A549 (cell line): ENCODE measurements at places on chromosomes 2 and 18. TPM values are rescaled to one million over a fixed set of nuclear protein-coding genes. Genes with fewer than 3 reads are reported as not detected.
A peak's percentile ranks its signal among the peaks of the same experiment; 100 is the strongest.

GRCh38 chr18:50790948-50791347 is 28.9 kb downstream of the MRO start:
- no peak for DNase-seq

- DNase-seq = no peak
Observed at GRCh38 chr2:112783187-112783714, 1.0 kb downstream of the IL1A start.

KIAA2012 gene
- polyA plus RNA-seq = 0.03 to 0.05 TPM (median 0.04 TPM) in 3 replicates

DNA sequence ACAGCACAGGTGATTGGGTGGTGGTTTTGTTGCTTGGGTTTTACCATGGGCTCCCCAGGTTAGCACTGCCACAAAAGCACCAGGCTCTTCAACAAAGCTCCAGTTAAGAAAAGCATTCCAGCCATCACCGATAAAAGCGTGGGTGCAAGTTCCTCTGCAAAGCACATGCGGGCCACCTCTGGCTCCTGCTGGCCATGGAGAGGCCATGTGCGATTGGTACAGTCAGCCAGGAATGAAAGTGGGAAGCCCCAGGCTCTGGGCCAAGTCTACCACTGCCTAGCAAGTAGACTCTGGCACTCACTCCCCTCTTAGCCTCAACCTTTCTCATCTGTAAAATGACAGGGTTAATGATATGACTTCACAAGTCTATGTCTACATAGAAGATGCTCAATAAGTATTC is 36.0 kb downstream of the BCL11A start:
- no peak for DNase-seq

- no peak for DNase-seq
Observed at GRCh38 chr2:37379881-37380296, 35.5 kb downstream of the QPCT start.

- DNase-seq = no peak
Observed at GRCh38 chr18:12318334-12318697, 10.3 kb downstream of the TUBB6 start.

- no peak for DNase-seq
Observed at GRCh38 chr2:241860184-241861078, 1.7 kb upstream of the PDCD1 start.

DNA sequence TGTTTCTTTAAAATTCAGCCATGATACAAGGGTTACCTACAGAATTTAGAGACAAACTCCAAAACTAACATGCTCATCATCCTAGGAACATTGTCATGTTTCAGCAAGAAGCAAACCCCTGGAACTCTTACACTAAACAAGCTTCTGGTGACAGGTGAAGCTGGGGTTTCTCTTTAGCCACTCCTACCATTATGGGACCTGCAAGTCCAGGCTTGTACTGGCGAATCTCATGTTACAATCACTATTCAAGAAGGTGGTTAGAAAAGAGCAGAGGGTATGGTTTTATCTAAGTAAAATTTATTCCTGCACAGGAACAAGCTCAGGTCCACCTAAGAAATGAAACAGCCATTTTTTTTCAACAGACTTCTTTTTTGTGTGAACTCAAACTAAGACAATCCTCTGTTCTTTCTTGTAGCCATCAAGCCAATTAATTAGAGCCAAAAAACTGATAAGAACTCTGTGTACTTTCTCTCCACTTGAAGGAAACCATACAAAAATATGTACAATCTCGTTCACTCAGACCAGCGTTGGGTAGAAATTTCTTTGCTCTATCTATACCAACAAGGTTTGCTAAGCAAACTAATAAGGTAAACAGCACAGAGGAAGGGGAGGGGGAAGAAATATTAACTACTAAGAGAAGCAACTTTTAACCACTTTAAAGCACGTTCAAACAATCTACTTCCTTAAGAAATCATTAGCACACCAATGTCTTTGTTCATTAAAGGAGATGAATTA is 63.3 kb upstream of the NEDD4L start:
- no peak for DNase-seq

DNA sequence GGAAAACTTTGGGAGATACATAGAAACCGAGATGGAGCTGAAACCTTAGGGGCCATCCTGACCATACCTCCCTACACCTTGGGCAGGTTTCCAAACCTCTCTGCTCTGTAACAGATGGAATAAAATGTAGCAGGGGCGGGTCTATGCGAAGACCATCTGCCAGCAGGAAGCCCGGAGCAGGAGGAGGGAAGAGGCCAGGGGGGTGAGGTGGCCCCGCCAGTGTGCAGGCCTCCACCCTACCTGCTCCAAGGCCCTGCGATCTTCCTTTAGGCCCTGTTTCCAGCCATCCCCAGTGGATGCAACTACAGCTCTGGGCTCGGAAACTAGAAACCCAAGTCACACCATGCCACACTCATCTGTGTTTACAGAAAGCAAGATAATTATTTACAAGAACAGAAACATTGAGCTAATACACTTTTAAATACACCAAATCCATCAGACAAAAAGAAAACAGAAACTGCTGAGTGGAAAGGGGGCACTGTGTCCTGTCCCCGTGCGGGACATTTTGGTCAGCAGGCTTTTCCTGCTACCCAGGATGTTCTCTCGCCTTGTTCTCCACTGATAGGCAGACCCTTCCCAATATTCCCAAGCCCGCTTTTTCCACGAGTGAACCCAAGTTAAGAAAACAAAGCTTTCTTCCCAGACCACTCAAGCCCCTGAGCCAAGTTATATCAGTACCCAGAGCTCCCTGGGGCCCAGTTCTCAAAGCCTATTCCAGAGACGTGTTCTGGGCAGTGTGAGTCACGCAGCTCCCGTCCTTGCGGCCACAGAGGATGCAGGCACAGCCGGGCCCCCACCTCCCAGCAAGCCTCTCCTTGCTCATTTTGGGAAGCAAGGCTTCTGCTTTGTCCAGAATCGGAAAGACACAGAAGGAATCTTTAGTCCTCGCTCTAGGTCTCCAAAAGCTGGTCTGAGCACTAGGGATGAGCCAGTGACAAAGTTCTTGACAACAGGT is 17.3 kb downstream of the CIB4 start:
- no peak for DNase-seq

DNA sequence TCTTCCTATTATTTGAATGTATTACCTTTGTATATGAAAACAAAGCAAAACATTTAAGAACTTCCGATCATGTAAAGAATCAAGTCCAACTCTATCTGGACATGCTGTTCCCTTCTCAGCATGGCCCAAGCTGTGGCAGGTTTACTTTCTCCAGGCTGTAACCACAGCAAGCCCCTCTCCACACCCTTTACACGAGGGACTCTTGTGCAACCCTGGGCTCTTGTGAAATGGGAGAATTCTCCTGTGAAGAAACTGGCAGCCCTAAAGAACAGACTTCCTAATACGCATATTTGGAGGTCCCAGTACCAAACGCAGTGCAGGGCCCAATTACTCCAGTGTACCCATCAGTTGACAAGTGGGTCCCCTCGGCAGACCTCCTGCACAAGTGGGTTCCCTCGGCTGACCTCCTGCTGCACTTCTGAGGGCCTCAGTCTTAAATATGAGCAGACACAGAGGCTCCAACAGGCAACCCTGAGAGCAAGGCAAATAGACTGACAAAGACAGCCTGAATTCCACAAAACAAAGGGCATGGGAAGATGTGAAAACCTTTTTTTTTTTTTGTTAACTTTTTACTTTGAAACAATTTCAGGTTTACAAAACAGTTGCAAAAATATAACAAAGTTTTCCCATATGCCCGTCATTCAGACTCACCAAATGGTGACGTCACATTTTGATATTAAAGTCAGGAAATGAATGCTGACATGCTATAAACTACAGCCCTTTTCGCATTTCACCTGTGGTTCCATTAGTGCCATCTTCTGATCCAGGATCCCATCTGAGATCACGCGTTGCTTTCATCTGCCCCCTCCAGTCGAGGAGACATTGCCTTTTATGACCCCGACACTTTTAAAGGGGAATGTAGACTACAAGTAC is 78.2 kb downstream of the FBXO15 start:
- no peak for DNase-seq

GRCh38 chr2:134836986-134837385 is 1.4 kb upstream of the ACMSD start:
- no peak for DNase-seq

DNA sequence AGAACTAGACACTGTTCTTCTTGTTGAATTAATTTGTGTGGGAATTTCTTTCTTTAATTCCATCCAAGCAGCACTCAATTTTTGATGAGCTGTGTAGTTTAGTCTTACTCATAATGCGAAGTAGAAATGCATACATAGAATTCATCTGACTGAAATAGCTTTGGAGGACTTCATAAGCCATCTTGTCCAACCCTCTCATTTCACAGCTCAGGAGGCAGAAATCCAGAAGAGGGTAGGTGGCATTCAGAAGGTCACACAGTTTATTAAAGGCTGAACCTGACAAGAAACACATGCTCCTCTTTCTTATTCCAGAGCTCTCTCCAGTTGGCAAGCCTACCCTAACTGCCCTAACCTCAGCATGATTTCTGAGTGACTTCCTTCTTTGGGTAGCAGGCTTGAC is 169.2 kb upstream of the NOSTRIN start:
- DNase-seq = no peak

DNA sequence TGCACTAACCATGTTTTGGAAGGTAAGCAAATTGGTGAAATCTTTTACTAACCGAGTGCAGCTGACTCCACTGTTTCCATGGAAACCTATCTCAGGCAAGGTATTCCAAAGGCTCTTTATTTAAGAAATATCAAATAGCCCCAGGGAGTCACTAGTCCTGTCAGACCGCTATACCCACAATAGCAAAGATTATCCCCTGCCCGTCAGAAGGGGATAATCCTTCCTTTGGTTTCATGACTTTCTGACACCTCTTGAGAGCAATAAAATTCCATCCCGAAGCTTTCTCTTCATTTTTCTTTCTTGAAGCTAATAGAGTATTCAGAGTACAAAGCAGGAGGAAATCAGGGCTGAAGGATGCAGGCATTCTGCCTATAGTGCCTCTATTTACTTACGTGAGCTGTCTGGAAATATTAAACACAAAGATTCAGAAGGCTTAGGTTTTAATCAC is 34.7 kb upstream of the MAP2 start:
- no peak for DNase-seq

LYPD6B gene
- polyA plus RNA-seq = not detected in 3 replicates

SMPD4 gene
- 53.2 to 54.6 TPM (median 53.3 TPM) in 3 replicates for polyA plus RNA-seq

DNA sequence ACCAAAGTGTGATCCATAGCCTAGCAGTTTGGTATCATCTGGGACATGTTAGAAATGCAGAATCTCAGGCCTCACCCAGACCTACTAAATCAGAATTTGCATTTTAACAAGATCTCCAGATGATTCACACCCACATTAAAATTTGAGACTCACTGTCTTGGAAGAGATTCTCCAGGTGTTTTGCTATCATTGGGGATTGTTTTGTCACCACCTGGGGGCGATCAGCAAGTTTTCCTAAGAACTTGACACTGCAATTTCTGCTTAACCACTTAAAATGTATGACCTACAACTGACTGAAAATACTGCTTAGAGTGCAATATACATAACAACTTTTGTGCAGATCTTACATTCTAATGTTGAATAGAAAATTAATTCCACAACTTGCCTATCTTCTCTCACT is 18.9 kb upstream of the ITGA4 start:
- peak; percentile 12 for DNase-seq

DNA sequence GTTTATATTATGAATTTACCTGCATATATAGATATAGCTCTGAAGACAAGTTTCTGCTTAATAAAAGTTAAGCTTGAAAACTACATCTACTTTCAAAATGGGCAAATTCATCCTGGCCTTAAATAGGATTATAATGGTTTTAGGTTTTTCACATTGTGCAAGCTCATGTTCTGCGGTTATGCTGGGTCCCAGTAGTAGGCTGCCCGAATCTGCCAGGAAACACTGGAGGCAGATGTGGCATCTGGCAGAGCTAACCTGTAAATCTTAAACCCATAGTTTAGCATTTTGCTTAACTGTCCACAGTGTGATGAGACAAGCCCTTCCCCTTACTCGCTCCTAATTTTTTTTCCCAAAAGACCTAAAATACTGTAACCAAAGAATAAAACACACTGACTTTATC is 234.2 kb downstream of the TCF4 start:
- no peak for DNase-seq

FSIP2 gene
- polyA plus RNA-seq = 0.07 TPM in 1 of 3 replicates, not detected in the others

DNA sequence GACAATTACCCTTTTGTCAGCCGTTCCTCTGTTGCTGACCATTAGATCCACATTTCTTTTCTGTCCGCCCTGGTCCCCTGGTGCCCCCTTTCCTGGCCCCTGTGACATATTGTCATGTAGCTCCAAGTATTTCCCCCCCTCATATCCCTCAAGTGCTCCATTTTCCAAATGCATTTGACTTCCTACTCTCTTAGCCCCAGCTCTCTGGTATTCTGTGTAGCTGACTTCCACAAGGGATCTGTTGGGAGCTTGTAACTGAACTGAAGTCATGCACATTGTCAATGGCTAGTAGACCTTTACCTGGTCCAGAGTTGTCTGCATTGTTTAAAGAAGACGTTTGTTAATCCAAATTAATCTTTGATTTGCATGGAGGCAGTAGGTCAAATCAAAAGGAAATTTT is 34.8 kb downstream of the LIPG start:
- no peak for DNase-seq

- DNase-seq = no peak
Observed at GRCh38 chr2:70381235-70381634, 79.4 kb upstream of the FAM136A start.

DNA sequence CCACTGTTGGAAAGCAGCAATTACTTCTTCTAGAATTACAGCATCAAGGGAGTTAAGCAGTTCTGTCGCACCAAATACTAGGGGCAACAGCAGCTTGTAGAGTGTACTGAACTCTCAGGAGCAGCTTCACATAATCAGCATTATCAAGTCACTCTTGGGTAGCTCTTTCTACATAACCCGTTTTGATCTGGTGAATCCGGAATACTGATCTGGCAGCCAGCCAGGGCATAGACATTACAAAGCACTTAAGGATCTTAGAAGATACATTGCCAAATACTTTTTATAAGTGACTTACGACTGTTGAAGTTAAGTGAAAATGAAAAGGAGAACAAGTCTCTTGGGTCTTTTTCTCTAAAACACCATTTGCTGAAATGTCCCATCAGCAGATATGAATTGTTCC is 73.2 kb upstream of the NETO1 start:
- no peak for DNase-seq

GRCh38 chr2:139317259-139317658 is 537.1 kb upstream of the NXPH2 start:
- DNase-seq = no peak

GRCh38 chr2:227720680-227721079 is 2.9 kb upstream of the SLC19A3 start:
- DNase-seq = no peak

DNA sequence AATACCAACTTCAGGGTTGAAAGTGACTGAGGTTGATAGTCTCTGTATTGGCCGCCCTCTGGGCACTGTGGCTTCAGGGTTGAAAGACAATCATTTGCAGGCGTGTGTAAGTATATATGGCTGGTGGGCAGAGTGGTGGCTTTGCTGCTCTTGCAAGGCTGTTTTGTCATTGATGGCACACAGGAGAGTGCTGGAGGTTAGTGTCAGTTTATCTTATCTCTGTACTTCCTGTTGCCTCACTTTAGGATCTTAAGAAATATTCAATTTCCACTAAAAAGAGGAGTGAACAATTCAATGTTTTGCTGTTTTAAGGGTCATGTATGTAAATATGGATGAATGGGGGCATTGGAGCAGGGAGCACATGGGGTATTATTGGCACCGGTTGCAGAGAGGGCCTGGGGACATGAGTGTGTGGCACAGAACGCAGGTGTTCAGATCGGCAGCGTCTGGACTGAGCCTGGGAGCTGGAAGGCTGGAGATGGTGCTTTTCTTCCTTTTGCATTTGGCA is 51.5 kb downstream of the NCK2 start:
- no peak for DNase-seq
